ENCODE measurements at places on chromosomes 2 and 18.
A peak's percentile ranks its signal among the peaks of the same experiment; 100 is the strongest.

- DNase-seq: no peak
Observed at GRCh38 chr2:169190197-169190775, 120.9 kb downstream of the DHRS9 start.

GRCh38 chr18:78246050-78246449, 733.6 kb upstream of the SALL3 start:
- DNase-seq: no peak

GRCh38 chr2:134375935-134376334, 122.1 kb downstream of the MGAT5 start:
- DNase-seq: no peak

GRCh38 chr2:237096201-237096600, 10.5 kb downstream of the COPS8 start:
- no peak for DNase-seq

- no peak for DNase-seq
Observed at GRCh38 chr18:66124394-66124793, 373.6 kb downstream of the CDH7 start.

DNA sequence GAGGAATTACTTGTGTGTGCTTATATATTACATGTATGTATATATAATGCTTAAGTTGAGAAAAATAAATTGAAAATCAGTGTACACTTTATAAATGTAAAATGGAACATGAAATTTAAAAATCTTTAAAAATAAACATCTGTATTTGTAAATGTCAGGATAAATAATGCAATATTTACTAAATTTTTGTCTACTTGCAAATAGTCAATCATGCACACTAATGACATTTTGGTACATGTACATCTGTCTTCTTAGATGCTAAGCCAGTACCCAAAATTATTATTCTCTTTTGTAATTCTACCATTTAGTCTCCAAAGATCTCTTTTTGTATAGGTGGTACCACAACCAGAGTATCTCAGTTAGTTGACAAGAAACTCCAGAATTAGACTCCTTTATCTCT, 96.4 kb upstream of the SCN1A start:
- no peak for DNase-seq

DNA sequence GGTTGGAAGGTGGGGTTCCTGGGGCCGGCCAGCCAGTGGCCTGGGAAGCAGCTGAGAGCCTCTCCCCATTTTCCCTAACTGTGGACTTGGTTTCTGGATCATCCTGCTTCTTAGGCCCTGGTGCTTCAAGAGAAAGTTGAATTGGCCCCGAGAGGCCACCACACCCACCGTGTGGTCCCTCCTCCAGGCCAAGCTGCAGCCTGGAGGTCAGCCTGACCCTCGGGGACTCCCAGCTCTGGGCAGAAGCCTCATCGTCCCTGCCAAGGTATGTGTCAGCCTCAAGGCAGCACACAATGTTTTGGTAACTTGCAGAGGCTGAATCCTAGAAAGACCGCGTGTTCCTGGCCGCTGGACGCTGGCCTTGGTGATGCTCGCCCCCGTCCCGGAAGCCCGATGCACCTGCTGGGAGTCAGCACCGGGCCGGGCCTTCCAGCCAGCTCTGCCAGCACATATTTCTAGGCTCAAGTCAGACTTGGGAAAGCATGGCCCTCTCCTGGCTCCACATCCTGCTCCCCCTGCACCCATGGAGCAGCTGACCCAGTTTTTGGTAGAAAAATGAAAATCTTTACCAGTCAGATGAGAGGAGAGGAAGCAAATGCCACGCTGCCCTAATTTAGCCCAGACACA, 72.6 kb downstream of the ACTR2 start:
- DNase-seq: peak; percentile 40

- DNase-seq: no peak
Observed at GRCh38 chr18:43322132-43322531, 44.8 kb upstream of the SYT4 start.

GRCh38 chr18:2627821-2628276, 27.7 kb upstream of the SMCHD1 start:
- DNase-seq: peak; percentile 64

DNA sequence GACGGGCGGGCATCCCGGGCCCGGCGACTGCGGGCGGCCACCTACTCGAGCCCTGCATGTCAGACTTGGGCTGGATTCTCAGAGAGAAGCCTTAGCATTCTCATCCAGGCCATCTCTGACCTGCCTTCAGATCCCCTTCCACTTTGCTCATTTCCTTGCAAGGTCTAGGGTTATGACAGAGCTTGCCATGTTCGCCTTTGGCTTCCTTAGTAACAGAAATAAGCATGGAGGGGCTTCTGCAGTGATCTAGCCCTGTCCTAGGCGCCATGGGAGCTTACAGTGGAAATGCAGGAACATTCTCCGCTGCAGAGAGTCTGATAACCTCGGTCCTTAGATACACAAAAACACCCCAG, 632 bp upstream of the ACVR1 start:
- no peak for DNase-seq

- no peak for DNase-seq
Observed at GRCh38 chr2:48362515-48362914, 167.4 kb upstream of the STON1 start.

- DNase-seq: no peak
Observed at GRCh38 chr2:36178384-36178783, 177.2 kb upstream of the CRIM1 start.
